ENCODE measurements at places on chromosomes 12 and 14.
A peak's percentile ranks its signal among the peaks of the same experiment; 100 is the strongest.

GRCh38 chr14:65805113-65805473 is 392.6 kb downstream of the FUT8 start:
- no peaks in the 10 kb centered on the region for H3K27me3 ChIP-seq
- no peak for DNase-seq
- H3K4me1 ChIP-seq = no peaks in the 10 kb centered on the region
- H3K27ac ChIP-seq = no peak overlapping the region
- H3K36me3 ChIP-seq = no peaks in the 10 kb centered on the region

GRCh38 chr12:12443431-12443878 is 86.6 kb downstream of the BORCS5 start:
- DNase-seq = no peak
- peaks cover 50% of the 10 kb centered on the region for H3K4me1 ChIP-seq
- no peaks in the 10 kb centered on the region for H3K27me3 ChIP-seq
- no peak overlapping the region for H3K4me3 ChIP-seq

GRCh38 chr12:64090047-64090446 is 132.0 kb downstream of the KICS2 start:
- no peak overlapping the region for H3K27ac ChIP-seq
- DNase-seq = no peak
- no peaks in the 10 kb centered on the region for H3K4me1 ChIP-seq
- no peaks in the 10 kb centered on the region for H3K36me3 ChIP-seq

- DNase-seq = peak; percentile 60
- H3K4me3 ChIP-seq = peak overlapping the region; percentile 55
- H3K36me3 ChIP-seq = peaks cover 5% of the 10 kb centered on the region
- H3K27me3 ChIP-seq = peaks cover 3% of the 10 kb centered on the region
- peaks cover 44% of the 10 kb centered on the region for H3K4me1 ChIP-seq
Measured at GRCh38 chr14:106228541-106229158, 702.3 kb downstream of the TMEM121 start.
